Astrocyte of the spinal cord (primary cell): ENCODE measurements at places on chromosomes 5 and 9.

DNA sequence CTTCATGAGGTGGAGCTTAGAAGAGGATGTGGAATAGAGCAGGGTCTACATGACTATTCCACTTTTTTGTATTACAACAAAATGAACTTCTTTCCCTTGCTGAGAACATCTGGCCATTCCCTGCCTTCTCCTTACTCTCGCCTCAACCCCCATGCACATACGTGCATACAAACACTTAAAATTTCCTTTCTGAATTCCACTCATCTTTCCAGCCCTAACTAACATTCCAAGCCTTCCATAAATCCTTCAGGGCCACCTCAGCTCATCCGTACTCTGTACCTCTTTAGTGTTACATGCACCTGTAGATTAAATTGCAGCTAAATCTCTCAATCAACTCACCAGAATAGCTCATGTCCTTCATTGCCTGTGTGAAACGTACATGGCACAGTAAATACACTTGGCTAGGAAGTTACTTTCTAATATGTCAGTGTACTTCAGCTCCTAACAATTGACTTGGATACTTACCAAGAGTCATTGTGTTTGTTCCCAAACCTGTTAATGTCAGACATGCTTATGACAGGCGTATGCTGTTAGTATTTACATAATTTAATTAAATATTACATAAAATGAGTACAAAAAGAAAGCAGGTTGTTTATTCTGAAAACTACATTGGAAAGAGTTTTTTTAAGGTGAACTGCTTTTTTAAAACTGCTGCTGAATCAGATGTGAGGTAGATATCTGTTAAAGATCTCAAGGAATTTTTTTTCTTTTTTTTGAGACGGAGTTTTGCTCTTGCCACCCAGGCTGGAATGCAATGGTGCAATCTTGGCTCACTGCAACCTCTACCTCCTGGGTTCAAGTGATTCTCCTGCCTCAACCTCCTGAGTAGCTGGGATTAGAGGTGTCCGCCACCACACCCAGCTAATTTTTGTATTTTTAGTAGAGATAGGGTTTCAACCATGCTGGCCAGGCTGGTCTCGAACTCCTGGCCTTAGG, 55.7 kb downstream of the GLIS3 start:
- DNase-seq, result no peak

DNA sequence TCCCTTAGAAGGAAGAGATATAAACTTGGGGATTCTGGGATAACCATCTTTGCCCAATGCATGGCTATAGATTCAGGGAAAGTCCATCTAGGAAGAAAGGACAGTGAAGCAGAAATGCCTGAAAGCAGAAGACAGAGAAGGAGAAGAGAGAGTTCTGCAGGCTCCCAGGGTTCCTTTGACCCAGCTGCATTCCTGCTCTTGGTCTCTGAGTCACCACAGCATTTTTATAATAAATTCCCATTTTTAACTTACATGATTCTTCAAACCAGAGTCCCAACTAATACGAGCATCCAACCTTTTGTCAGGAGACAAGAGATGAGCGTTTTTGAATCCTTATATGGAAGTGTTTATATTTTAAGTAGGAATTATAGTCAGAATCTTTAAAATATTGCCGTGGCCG, 12.0 kb upstream of the AOPEP start:
- no peak for DNase-seq

DNA sequence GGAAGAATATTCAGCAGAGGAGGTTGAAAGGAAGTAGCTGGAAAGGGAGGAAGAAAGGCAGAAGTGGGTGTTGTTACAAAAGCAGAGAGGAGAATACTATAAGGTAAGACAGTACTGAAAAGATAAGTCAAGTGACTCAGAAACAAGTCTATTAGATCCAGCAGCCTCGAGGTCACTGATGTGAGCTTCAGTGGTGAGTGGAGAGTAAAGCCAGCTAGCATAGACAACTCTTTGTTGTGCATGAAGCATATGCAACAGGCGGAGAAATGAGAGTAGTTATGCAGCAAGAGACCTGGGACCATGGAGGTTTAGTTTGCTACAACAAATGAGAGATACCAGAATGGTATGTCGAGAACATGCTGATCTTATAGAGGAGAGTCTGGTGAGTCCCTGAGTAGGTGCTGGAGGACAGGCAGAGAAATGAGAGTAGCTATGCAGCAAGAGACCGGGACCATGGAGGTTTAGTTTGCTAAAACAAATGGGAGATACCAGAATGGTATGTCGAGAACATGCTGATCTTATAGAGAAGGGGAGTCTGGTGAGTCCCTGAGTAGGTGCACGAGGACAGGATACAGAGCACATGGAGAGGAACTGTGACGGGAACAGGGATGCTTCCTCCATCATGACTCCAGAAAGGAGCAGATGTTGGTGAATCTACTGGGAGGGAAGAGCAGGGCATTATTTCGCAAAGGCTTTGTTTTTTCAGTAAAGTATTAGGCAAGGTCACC, 36.0 kb downstream of the EQTN start:
- DNase-seq, result no peak

GRCh38 chr5:153880106-153880505, 158.6 kb downstream of the FAM114A2 start:
- DNase-seq, result no peak

- DNase-seq, result peak; percentile 48
Measured at GRCh38 chr5:14790220-14790619, 81.4 kb downstream of the ANKH start.

DNA sequence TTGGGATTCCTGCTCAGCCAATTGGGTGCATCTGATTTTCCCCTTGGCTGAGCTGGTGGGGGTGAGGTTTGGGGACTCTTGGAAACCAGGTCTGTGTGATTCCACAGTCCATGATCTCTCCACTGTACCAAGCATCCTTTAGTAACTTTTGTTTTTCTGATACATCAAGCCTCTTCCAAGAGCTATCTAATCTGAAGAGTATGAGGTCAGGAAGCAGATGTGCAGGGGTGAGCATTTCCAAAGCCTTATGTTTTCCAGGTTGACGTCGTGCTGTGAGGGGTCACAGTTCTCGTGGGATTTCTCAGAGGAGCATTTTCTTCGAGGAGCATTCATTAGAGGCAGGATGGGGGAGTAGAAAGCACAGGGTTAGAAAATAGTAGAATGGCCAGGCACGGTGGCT, 95.3 kb downstream of the KLF4 start:
- no peak for DNase-seq

GRCh38 chr9:87830446-87830845, 52.2 kb upstream of the SPATA31E1 start:
- no peak for DNase-seq

- peak; percentile 50 for DNase-seq
Measured at GRCh38 chr9:136525841-136526499, 19.9 kb downstream of the NOTCH1 start.

DNA sequence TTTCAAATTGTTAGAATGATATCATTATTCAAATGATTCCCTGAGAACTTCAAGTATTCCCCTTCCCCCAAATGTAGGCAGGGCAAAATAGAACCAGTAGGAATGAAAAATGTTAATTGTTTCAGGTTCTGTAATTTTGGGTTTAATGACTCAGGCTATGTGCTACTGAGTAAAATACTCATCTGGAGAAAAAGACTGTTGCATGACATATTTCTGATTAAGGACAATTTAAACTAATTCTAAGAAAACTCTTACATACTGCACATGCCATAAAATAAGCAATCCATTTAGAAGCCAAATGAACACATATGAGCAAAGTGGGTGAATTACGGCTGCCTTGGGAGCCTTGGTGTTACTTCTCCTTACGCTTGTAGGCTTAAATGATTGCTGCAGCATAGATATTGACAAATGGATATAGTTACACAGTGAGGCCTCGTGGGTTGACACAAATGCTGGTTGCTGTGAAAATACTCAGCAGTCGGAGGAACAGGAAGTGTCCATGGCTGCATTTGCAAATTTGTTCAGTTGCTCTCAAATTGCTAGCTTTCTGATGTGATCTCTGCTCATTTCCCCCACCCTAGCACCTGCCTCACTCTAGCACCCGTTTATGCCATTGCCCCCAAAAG, 174.9 kb upstream of the DMAC1 start:
- no peak for DNase-seq

DNA sequence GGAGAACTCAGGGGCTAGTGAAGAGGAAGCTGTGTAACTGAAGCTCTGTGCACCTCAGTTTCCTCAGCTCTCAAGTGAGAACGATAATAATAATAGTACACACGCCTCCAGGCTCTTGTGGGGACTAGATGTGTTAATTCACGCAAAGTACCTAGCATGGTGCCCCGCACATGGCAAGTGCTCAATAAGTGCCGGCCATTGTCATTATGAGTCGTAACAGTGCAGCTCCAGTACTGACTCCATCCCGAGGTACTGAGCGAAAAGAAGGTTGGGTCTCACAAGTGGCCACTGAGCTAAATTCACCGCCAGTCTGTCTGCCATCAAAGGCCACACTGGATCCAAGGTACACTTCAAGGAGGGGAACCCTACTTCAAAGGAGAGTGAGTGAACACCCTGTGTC, 40.4 kb downstream of the MED27 start:
- DNase-seq, result no peak

GRCh38 chr9:75941577-75942311, 51.3 kb downstream of the PCSK5 start:
- DNase-seq, result no peak

DNA sequence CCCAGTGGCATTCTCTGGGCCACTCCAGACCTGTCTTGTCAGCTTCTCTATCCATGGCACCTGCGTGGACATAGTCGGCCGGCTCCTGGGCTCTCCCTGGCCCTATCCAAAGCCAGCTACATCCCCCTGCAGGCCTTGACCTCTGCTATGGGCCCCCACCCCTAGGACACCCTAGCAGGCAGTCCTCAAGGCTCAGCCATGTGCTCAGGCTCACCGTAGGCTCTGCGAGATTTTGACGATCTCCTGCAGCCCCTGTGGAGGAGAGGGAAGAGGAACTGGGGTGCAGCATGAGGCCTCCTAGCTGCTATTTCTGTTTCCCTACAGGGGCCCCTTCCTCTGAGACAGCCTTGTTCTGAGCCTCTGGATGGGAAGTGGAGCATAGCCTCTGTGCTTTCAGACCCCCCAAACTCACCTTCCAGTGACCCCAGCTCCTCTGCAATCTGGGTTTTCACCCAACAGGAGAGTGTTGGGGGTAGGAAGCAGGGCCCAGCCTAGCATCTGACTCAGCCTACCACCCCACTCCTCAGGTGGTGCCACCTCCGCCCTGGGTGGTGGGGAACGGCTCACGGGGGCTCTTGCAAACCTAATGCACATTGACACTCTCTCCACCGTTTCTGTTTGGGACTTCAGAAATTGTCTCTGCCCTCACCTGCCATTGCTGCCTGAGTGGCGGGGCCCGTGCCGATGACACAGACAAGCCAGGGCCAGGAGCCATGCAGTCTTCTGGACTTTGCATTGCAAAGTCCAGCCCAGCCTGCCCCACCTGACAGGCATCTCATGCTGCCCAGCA, 36.7 kb downstream of the HRH2 start:
- no peak for DNase-seq

GRCh38 chr5:76303921-76304320, 99.2 kb upstream of the IQGAP2 start:
- no peak for DNase-seq

DNA sequence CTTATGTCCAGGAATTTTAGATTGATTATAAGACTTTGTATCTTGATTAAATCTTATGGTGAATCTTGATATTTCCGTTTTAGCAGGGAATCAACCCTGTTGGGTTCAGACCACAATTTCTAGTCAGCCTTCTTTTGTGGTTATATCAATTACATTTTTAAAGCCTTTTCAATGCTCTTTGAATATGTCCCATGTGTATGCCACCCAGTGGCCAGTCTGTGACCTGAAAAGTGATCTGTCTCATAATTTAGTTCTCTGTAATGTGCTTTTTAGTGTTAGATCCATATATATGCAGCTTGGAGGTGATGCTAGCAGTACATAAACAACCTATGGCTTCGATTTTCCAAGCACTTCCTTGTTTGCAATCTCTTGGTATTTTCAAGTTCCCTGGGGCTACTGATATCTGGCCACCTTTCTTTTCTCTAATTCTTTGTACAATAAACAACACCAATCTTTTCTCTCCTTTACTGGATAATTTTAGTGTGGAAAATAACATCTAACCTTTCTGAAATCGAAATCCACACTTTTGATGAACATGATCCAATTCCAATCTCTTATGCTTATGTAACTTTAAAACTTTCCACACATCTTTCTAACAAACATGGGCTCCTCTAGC, 28.8 kb downstream of the PDE8B start:
- DNase-seq, result peak; percentile 10

- no peak for DNase-seq
Measured at GRCh38 chr9:19000133-19000532, 32.9 kb downstream of the SAXO1 start.

- DNase-seq, result peak; percentile 77
Measured at GRCh38 chr5:157540707-157541446, 34.7 kb downstream of the ADAM19 start.

- no peak for DNase-seq
Measured at GRCh38 chr5:72480841-72481240, 26.4 kb downstream of the ZNF366 start.

DNA sequence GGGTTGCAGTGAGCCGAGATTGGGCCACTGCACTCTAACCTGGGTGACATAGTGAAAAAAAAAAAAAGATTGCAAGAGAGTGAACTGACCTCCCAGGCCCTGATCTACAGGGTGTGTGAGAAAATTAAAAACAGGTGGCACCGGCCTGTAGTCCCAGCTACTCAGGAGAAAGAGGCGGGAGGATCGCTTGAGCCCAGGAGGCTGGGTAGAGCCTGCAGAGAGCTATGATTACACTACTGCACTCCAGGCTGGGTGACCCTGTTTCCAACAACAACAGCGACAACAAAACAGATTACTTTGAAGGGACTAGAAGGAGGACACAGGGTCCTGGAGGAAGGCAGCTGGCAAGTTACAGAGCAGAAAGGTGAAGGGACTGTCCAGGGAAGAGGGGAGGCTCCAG, 42.2 kb upstream of the FABP6 start:
- DNase-seq, result no peak

GRCh38 chr5:146799231-146799630, 79.3 kb downstream of the PPP2R2B start:
- no peak for DNase-seq

- no peak for DNase-seq
Measured at GRCh38 chr5:73304381-73304780, 131.4 kb downstream of the TMEM174 start.

DNA sequence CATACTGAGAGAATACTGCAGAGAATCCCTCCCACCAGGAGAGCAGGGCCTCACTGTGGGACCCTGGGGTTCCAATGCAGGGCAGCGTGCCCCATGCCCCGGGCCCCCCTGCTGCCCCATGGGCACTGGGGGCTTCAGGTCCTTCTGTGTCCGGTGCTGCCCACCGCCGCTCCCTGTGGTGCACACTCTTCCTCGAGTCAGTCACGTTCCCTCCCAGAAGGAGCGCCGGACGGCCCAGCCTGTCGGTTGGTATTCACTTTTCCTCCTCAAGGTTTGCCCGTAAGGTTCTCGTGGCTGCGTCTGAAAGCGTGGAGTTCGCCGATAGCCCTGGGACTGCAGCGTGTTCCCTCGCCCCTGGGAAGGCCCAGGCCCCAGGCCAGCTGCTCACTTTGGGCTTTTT, 48.1 kb upstream of the FCN2 start:
- no peak for DNase-seq

- DNase-seq, result no peak
Measured at GRCh38 chr5:8123559-8123958, 254.6 kb downstream of the MTRR start.

GRCh38 chr5:90878081-90878480, 319.5 kb downstream of the ADGRV1 start:
- no peak for DNase-seq

GRCh38 chr9:99660191-99660636, 161.5 kb upstream of the NR4A3 start:
- no peak for DNase-seq

- DNase-seq, result no peak
Measured at GRCh38 chr9:16318516-16319060, 551.9 kb downstream of the BNC2 start.
